ENCODE measurements at places on chromosomes 11 and 22. TPM values are rescaled to one million over a fixed set of nuclear protein-coding genes. Genes with fewer than 3 reads are reported as not detected.

- no peak for DNase-seq
- no peak overlapping the region for H3K27ac ChIP-seq
- H3K36me3 ChIP-seq: no peaks in the 10 kb centered on the region
- H3K4me3 ChIP-seq: no peak overlapping the region
- H3K4me1 ChIP-seq: no peaks in the 10 kb centered on the region
These were observed 292.8 kb downstream of the NXPE2 start for GRCh38 chr11:114970927-114971645.

DNA sequence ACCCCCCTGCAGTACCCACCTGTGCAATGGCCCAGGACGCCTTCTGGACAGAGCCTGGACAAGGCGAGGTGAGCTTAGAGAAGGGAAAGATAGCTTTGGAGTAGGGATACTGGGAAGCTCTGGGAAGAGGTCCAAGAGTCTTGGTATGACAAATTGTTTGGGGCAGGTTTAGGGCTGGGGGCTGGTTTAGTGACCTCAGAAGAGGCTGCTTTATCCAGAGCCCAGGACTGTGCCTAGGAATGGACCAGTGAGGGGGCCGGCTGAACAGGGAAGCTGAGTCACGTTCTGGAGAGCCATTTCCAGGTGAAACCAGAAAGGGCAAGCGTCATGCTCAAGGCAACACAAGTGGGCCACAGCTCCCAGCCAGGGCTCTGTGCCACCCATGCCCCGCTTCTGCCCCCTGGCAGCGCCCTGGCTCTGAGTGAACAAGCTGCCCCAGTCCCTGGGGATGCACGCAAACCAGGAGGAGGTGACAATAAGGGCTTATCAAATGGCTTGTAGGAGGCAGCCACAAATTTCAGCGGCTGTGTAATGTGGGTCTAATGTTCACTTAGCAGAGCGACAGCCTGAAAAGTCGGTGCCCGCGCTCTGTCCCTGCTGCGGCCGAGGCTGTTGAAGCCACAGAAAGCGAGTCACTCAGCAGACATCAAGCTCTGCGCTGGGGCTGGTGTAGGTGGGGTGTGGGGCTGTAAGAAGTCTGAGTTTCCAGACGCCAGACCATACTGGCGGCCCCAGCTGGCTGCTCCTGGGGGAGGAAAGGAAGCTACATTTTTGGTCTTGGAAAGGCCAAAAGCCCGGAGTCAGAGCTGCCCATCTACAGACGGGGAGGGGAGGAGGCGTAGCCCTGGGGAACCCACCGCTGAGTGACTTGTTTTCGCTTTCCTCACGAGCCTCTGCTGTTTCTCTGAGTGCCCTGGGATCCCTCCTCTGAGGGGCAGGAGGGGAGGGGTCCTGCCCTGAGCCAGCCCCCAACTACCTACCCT, 18.3 kb upstream of the SYT7 start:
- peaks cover 26% of the 10 kb centered on the region for H3K4me1 ChIP-seq
- DNase-seq: no peak
- H3K27me3 ChIP-seq: no peaks in the 10 kb centered on the region
- no peak overlapping the region for H3K4me3 ChIP-seq

DNA sequence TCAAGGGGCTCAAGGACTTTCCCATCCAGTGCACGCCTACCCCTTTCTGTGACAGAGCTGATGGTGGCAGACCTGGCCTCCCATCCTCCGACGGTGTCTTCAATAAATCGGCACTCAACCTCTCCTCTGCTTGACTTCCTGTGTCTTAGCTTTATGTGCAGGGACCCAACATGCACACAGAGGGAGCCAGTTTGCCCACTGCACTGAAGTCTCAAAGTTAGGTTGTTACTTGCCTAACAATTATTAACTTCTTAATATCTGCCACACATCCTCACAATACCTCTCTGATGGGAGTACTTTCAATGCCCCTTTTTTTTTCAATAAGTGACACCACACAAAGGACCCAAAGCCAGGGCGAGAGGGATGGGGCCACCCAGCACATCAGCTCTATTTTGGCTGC, 3.6 kb downstream of the IZUMO1R start:
- no peak for DNase-seq
- H3K4me3 ChIP-seq: no peak overlapping the region
- H3K27ac ChIP-seq: no peak overlapping the region
- peaks cover 24% of the 10 kb centered on the region for H3K27me3 ChIP-seq

SIK3 gene
- total RNA-seq: 21.0 TPM

GRCh38 chr22:37973271-37974170, 10.8 kb downstream of the SOX10 start:
- peaks cover 1% of the 10 kb centered on the region for H3K36me3 ChIP-seq
- no peak for DNase-seq
- H3K27me3 ChIP-seq: no peaks in the 10 kb centered on the region
- H3K4me3 ChIP-seq: no peak overlapping the region
- H3K4me1 ChIP-seq: no peaks in the 10 kb centered on the region

- H3K27me3 ChIP-seq: no peaks in the 10 kb centered on the region
- H3K4me3 ChIP-seq: no peak overlapping the region
- DNase-seq: peak; percentile 44
- H3K4me1 ChIP-seq: peaks cover 23% of the 10 kb centered on the region
These were observed 87.3 kb downstream of the CCDC73 start for GRCh38 chr11:32706985-32707741.
